Stimulated activated CD8-positive, alpha-beta memory T cell treated with anti-CD3 and anti-CD28 coated beads, Interleukin-4, amount 100 ng/mL, for 4 hours (primary cell): ENCODE measurements at places on chromosomes 6 and 20.

GRCh38 chr6:129302671-129303070 lies 407.3 kb downstream of the ARHGAP18 start:
- DNase-seq: no peak

GRCh38 chr6:30781743-30782424 lies 37.5 kb upstream of the IER3 start:
- no peak for DNase-seq

- no peak for DNase-seq
Measured at GRCh38 chr20:62357187-62357667, 9.9 kb downstream of the LAMA5 start.

- no peak for DNase-seq
Measured at GRCh38 chr6:90424580-90424979, 127.9 kb upstream of the BACH2 start.

- no peak for DNase-seq
Measured at GRCh38 chr6:14258695-14259593, 141.4 kb downstream of the CD83 start.

DNA sequence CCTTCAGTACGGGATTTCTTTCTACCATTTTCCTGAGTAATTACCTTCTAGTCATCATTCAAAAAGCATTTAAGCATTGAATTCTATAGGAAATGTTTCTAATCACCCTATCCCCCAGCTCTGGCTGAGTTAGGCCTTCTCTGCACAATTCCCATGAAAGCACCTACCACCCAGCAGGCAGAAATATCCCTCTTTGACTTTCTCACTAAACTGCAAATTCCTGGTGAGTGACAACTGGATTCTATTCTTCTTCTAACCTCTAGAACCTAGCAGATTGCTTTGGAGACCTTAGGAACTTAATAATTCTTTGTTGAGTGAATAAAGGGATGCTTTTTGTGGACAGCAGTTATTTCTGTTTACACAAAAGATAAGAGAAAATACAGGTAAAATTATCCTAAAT lies 328.7 kb downstream of the LAMA2 start:
- no peak for DNase-seq

- no peak for DNase-seq
Measured at GRCh38 chr20:38770546-38770945, 22.3 kb downstream of the ACTR5 start.

DNA sequence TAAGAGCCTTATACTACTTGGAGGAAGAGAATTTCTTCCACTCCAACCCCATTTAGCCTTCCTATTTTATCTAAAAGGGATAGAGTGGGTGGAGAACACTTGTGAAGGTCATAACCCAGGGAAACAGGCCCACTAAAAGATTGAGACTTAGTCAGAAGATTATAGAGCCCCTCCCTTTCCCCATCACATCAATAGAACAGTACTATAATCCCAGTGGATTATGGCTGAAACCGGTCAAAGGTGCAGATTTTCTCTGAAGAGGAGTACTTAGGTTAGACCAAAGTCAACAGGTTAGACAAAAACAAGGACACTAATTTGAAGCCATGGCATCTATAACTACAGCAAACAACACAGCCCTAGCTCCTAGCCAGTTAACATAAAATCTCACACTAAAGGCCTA lies 330.9 kb upstream of the NOX3 start:
- no peak for DNase-seq
